ENCODE measurements at places on chromosomes 2 and 18. TPM values are rescaled to one million over a fixed set of nuclear protein-coding genes. Genes with fewer than 3 reads are reported as not detected.

Gene SANBR
- 8.7 TPM for total RNA-seq

Gene REEP1
- total RNA-seq: 15.0 TPM

Gene GALNT1
- total RNA-seq: 127 TPM

Gene NT5DC4
- not detected for total RNA-seq

- DNase-seq: no peak
These were observed 729.7 kb upstream of the ID2 start for GRCh38 chr2:7952046-7952745.

DNA sequence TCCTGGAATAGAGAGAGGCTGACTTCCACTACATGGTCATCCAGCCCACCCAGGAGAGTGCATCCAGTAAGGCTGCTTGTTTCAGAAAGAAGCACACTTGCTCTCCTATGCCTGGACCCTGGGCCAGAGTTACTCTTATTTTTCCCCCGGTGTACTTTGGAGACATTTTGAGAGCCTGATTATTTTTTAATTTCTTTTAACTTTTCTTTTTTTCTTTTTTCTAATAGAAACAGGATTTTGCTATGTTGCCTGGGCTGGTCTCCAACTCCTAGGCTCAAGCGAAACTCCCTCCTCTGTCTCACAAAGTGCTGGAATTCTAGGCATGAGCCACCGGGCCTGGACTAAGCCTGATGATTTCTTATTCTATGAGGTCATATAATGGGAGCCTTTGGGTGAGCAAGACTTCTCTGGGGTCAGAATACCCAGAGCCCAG lies 62.2 kb downstream of the RPL37A start:
- no peak for DNase-seq

GRCh38 chr2:27889774-27890145 lies 427 bp downstream of the RBKS start:
- DNase-seq: no peak

DNA sequence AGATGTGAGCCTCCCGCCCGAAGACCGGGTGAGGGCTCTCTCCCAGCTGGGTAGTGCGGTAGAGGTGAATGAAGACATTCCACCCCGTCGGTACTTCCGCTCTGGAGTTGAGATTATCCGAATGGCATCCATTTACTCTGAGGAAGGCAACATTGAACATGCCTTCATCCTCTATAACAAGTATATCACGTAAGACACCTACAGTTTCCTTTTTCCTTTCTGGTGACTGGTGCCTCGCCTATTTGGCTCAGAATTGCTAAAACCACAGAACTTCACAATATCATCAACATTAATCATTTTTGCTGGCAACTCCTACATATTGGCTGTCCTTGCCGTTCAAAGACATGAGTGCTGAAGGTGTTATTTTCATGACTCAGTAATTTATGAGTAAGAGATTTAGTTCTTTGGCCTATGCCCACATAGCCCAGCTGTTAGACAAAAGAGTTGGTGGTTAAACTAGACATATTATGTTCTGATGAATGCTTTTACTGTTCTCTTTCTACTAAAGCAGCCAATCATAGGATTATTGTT lies 2.2 kb downstream of the STAMBP start:
- DNase-seq: no peak

- peak; percentile 63 for DNase-seq
These were observed 3.8 kb downstream of the EVX2 start for GRCh38 chr2:176079831-176080539.

- no peak for DNase-seq
These were observed 100.7 kb downstream of the EHBP1 start for GRCh38 chr2:62806231-62806630.

- DNase-seq: no peak
These were observed 150.2 kb upstream of the EPAS1 start for GRCh38 chr2:46146866-46147502.

DNA sequence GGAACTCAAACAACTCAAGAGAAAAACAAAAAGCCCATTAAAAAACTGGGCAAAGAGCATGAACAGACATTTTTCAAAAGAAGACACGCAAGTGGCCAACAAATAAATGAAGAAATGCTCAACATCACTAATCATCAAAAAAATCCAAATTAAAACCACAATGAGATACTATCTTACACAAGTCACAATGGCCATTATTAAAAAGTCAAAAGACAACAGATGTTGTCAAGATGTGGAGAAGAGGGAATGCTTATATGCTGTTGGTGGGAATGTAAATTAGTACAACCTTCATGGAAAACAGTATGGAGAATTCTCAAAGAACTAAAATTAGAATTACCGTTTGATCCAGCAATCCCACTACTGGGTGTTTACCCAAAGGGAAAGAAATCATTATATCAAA lies 15.1 kb downstream of the LMAN1 start:
- no peak for DNase-seq
